Hematopoietic multipotent progenitor cell treated with erythropoietin and hydrocortisone succinate and interleukin-3 and kit ligand, for 4 days (in vitro differentiated cells): ENCODE measurements at places on chromosomes 2 and 18.

DNA sequence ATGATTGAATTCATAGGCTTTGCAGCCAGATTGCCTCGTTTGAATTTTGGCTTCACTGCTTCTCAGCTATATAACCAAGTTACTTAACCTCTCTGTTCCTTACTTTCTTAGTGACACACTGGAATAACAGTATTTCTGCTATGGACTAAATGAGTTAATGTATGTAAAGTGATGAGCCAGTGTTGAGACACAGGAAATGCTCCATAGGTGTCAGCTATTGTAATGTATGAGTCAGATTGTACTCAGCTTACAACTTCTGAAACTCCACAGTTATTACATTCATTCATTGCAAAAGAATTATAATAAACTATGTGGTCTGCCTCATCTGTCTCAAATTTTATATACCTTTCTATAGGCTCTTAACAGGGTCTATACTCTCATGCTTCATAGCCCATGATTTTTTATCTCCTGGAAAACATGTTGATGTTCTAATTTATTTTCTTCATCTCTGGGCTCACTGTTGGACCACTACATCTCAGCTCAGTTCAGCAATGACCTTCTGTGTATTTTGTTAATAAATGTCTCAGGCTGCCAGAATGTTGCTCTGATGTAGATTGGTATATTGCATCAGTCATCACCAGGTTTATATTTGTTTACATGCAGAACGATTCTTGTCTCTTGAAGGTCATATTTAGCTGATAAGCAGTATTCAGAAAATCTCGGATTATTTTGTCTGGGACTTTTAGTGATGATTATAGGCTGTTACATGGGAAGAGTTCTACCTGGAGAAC lies 76.2 kb downstream of the MAP3K20 start:
- no peak for DNase-seq

- no peak for DNase-seq
Observed at GRCh38 chr2:38239452-38239851, 137.6 kb downstream of the ATL2 start.

GRCh38 chr2:157733263-157733662 lies 104.6 kb upstream of the ACVR1C start:
- no peak for DNase-seq

DNA sequence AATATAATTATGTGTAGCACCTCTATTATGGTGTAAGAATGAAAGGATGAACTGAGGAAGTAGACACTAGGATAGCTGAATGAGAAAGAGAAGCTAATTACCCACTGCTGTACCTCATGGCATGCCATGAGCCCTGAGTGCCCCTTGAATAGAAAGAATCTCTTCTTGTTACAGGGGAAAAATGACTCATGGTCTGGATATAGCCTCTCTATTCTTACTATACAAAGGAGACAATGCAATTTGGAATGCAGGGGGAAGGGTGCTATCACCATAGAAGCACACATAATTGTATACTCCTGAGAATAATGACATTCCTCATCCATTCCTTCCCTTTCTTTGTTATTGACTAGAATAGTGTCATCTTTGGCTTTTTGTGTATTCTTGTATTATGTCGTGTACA lies 385.2 kb downstream of the CDH7 start:
- no peak for DNase-seq

GRCh38 chr2:144524118-144525009 lies 4.4 kb upstream of the ZEB2 start:
- peak; percentile 80 for DNase-seq

GRCh38 chr18:59777636-59778035 lies 80.4 kb upstream of the CCBE1 start:
- DNase-seq: no peak

- no peak for DNase-seq
Observed at GRCh38 chr2:86443631-86444350, 2.6 kb downstream of the KDM3A start.

DNA sequence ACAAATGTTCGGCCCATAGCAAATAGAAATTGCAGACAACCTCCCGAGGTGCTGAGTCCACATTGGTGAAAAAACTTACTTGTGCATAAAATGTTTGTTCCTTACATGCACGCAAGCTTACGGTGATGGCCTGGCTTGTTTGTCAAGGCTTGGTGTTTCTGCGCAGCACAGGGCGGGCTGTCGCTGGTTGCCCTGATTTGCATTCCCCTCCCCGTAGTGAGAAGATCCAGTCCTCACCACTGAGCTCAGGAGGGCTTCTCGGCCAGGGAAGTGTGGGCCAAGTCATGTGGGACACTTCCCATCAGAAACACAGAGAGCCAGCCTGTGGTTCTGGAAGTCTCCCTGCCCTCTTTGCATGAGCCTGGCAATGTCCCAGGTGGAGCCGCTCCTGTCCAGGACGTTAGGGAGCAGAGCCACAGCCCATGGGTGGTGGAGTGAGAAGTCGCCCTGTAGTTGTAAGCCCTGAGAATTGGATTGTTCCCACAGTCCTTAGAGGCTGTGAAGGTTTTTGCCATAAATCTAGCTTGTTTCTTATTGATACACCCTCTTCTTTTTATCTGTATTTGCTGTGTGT lies 152.7 kb downstream of the TWIST2 start:
- no peak for DNase-seq

DNA sequence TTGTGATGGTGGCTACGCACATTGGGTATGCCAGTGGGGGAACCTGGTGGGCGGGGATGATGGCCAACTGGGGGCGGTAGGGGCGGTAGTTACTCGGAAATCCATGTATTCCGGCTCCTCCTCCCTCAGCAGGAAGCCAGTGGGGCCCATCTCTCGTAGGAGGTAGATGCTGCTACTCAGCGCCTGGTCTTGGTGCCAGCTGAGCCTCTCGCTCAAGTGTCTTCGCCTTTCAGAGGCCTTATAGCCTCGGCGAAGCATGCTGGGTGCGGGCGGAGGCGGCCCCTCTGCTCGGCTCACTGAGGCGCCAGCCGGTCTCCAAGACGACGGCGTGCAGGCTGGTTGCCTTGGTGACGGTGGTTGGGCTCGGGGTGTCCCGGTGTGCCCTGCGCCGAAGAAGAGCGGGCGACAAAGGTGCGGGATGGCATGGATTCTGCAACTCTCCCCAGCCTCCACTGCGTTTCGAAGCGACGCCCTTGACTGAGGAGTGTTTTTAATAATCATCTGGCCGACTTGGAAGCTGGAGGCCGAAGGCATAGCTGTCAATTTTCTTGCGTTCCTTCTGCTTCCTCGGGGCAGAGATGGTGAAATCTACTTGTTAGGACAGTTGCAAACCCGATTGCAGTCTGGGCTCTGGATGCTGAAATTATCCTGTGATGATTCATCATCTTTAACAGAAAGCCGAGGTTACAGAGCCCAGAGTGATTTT lies at the start of gene ZSWIM2:
Gene ZSWIM2, minus strand, starts transcription at position 298 of the 706 bp plus-strand sequence. Its CDS starts 40 bp downstream, at position 258.
- DNase-seq: peak; percentile 74

DNA sequence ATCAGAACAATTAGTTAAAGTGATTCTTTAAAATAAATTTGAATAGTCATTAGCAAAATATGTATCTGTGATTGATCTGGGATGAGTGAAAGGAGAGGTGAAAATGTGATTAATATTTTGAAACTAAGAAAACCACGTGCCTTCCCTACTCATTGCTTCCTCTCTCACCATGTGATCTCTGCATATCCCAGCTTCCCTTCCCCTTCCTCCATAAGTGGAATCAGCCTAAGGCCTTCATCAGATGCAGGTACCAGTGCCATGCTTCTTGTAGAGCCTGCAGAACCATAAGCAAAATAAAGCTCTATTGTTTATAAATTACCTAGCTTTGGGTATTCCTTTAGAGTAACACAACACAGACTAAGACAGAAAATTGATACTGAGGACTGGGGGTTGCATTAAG lies 11.2 kb upstream of the STAT1 start:
- no peak for DNase-seq

GRCh38 chr2:15306706-15307105 lies 254.4 kb downstream of the NBAS start:
- DNase-seq: no peak

DNA sequence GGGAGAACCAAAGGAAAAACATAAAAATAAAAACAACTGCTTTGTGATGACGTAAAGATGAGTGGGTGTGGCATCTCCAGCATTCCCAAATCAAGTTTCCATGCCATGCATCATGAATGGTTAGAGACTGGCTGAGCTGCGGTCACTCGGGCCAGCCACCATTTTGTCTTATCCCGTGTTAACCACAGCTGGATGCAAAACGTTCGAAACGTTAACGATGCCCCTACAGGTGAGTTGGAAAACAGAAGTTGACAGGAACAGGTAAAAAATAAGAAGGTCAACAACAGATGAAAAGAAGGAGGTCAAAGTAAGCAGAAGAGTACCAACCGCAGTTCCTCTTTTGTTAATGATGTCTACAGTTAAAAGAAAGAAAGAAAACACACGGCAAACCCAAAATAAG lies 411.1 kb downstream of the NRXN1 start:
- no peak for DNase-seq
